ENCODE measurements at places on chromosomes 2 and 18.

DNA sequence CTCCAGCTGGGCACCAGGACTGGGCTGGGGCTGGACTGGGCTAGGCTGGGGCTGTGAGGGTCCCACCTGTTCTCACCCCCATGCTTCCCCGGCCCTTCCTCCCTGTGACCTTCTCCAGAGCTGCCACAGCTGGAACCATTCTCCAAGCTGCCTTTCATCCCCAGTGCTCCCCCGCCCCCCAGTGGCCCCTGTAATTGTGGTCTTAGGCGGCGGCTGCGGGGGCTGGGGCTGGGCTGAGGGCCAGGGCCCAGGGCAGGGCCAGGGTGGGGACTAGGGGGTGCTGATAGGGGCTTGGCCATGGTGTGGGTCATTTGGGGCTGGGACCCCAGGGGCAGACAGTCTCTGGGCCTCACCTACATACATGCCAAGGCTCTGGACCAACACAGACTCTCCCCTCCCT is 2.8 kb upstream of the WNT10A start:
- DNase-seq = no peak

DNA sequence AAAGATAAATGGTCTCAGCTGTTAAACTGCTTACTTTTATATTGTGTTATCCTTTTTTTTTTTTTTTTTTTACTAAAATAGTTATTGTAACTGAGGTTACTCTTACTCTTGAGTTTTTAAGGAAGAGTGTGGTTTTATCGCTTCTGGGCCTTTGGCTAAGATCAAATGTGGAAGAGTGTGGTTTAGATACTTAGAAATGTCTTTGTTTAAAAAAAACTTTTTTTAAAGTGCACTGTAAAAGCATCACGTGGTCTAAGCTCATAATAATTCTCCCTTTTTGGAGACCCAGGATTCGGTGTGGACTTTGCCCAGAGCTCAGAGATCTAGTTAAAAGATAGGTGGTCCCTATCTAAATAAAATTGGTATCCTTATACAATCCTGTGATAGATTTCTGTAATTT is 11.9 kb upstream of the OXER1 start:
- DNase-seq = peak; percentile 38

- DNase-seq = no peak
These were observed 75.0 kb downstream of the NRXN1 start for GRCh38 chr2:50956886-50957285.

GRCh38 chr18:43034683-43035500 is 80.6 kb downstream of the RIT2 start:
- no peak for DNase-seq

- no peak for DNase-seq
These were observed 119.9 kb upstream of the SALL3 start for GRCh38 chr18:78859686-78860085.

GRCh38 chr2:84841577-84841976 is 39.3 kb downstream of the TRABD2A start:
- DNase-seq = no peak

GRCh38 chr18:2425426-2426317 is 145.6 kb downstream of the METTL4 start:
- DNase-seq = no peak

DNA sequence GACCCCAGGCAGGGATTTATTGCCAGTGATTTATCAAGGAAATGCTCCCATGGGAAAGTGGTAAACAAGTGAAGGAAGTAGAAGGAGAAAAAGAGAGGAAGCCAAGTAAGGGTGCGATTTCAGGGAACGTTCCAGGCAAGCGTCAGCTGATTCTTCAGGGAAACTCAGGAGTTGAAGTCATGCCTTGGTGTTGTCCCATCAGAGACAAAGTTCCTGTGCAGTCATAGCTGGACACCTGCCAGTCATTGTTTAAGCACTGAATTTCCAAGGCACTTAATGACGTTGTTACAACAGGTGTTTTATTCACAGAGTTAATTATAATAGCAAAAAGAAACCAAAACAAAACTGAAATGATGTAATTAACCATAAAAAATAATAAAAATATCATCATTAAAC is 381.8 kb upstream of the CRIM1 start:
- no peak for DNase-seq

GRCh38 chr18:70457223-70457622 is 168.4 kb downstream of the SOCS6 start:
- DNase-seq = no peak

GRCh38 chr2:201007584-201007998 is 44.1 kb upstream of the ORC2 start:
- DNase-seq = no peak

DNA sequence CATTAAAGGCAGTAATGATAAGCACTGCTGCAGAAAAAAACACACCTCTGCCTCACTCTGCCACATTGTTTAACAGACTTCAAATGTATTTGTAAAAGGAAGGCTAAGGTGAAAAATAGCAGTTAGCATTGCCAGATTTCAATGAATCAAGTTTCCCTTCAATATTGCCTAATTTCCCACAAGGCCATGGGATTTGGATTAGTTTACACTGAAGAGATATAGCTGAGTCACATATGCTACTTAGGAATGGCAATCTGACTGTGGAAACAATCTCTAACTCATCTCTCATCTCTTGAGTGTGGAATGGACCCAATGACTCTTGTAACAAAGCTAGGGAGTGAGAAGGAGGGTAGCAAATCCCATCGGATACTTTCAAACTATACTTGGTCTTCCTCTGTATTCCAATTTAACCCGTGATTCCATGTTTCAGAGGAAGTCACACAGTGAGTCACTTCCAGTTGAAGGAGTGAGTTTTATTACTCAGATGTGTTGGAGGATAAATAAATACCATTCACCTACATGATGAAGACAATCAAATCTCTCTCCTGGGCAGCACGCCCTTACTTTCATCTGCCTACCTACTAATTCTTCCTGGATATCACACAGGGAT is 5.1 kb downstream of the B4GALT6 start:
- DNase-seq = no peak

DNA sequence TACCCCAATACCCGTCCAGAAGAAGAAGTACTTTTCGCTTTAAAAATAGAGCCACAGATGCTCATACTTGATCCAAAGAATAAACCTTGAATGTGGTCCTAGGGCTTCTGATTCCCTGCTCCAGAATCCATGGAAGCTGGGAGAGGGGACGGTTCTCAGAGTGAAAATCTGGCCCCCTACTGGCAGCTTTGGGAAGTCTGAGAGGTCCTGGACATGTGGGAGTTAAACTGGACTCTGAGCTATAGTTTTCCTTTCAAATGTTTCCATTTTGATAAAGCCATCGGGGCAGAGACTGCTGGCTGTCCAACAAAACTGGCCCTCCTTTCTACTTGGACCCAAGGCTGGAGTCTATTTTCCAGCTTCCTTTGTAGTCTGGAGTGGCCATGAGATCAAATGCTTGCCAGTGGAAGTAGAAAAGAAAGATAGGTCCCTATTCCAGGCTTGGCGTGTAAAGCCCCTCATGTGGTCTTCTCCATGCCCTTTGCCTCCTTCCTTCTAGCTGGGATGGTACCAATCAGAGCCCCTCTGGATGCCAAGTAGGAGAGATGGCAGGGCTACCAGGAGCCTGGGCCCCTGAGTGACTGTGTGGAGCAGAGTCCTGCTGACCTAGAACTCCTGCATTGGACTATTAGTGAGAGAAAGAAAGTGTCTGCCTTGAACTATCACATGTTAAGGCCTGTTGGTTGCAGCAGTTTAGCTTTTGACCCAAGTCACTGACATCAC is 37.7 kb upstream of the TBC1D8 start:
- DNase-seq = no peak

- DNase-seq = no peak
These were observed 46.1 kb upstream of the PTH2R start for GRCh38 chr2:208360259-208361076.

GRCh38 chr2:226020956-226021355 is 621.4 kb downstream of the NYAP2 start:
- DNase-seq = no peak

GRCh38 chr2:8149007-8149405 is 532.9 kb upstream of the ID2 start:
- DNase-seq = no peak

GRCh38 chr2:61632276-61633169 is 94.4 kb upstream of the XPO1 start:
- no peak for DNase-seq

DNA sequence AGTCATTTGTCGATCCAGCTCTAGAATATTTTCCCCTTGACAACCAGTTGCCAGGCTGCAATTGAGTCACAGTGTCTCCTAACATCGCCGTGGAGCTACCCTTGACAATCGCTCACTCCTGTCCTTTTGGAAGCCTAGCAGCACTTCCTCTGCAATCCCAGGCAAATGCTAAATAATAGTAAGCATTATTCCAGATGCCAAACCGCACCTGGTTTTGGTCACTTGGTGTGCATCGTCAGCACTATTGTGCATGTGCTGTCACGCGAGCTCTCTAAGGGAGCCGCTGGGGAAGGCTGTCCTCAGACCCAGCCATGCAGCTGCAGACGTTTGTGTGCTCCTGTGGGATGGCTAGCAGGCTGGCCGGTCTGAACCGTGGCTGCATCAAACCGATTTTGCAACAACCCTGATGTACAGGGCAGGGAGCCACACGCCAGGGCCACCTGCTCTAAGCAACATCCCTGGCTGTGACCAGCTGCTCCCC is 549.5 kb upstream of the ID2 start:
- no peak for DNase-seq

DNA sequence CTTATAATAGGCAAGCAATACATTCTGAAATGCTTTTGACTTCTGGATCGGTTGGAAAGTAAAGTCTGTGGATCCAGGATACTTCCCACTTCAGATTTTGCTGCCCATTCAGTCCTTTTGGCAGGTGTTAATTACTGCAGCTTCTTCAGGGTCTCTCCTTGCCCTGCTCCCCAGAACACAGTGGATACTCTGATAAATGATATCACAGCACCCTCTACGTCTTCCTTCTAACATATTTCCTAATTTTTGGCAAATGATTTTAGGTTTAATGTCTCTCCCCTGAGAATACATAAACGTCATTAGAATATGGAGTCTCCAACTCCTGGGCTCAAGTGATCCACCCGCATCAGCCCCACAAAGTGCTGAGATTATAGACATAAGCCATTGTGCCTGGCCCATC is 249.8 kb downstream of the NYAP2 start:
- no peak for DNase-seq

DNA sequence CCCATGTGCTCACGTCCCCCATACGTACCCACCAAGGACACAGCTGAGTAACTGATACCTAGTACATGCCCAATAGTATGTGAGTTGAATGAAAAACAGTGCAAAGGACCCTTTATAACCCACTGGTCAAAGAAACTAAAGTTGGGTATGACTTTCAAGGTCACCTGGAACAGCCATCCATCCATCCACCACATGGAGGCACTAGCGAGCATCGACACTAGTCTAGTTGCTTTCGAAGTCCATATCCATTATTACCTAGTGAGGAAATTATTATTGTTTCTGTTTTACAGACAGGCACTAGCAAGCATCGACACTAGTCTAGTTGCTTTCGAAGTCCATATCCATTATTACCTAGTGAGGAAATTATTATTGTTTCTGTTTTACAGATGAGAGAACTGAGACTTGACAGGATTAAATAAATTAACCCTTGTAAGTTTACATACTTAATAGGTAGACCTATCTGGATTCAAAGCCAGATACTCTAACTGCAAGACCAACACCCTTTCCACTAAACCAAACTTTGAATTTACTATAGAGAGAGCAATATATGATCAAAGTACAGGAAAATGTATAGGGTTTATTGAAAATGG is 233.7 kb downstream of the METTL4 start:
- peak; percentile 21 for DNase-seq

DNA sequence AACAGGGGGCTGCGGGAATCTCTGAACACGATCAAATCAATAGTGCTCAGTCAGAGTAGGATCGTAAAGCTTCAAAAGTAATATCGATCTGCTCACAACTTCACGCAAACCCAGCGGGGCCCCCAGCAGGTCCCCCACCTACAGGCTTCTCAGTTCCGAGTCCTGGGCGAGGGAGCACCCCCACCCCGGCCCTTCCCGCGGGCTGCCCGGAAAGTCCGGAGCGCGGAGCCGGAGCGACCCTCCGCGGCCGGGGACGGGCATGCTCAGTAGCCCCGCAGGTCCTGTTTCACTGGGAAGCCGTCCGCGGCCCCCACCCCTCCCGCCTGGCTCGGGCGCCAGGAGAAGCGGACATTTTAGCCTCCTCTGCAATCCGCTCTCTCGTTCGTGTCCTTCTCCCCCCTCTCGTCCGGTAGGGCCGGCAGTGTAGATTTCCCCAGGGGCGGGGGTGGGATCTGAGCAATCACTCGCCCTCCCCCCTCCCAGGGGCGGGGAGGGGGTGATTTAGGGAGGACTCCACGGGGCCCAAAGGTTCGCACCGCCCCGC is 3.3 kb upstream of the SPRED2 start:
- no peak for DNase-seq

- no peak for DNase-seq
These were observed 11.2 kb downstream of the GAREM2 start for GRCh38 chr2:26184121-26184520.

- DNase-seq = peak; percentile 80
These were observed 2.4 kb upstream of the MTA3 start for GRCh38 chr2:42566025-42566424.

- peak; percentile 28 for DNase-seq
These were observed 271.5 kb downstream of the EXOC6B start for GRCh38 chr2:72554381-72554780.

DNA sequence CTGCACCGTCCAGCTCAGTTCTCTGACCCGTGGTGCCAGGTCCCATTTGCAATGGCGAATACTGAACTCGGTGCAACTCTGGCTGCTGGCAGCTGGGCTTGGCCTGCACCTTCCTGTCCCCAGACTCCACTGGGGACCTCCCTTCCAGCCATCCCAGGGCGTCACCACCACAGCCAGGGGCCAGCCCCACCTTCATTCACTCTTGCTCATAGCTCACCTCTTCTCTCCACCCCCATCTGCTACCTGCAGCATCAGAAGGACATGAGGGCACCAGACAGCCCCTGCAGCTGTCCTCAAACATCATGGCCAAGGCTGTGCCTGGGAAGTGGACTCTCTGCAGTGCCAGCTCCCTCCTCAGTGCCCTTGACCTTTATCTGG is 16.2 kb upstream of the ALPI start:
- no peak for DNase-seq

- no peak for DNase-seq
These were observed 305.5 kb downstream of the PTPRM start for GRCh38 chr18:7872569-7872968.

DNA sequence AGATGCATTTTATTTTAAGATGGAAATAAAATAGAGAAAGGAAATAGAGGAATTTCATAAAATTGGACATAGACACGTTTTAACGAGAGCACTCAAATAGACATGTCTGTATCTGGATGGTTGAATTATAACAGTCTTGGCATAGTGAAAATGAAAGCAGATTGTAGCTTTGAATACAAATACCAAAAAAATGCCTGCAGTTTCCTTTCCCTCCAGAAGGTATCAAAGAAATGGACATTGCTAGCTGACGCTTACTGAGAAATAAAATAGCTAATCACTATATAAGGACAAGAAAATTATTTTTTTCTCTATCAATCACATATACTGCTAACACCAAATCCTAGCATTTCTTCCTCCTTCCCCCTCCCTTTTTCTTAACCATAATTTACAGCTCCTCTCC is 11.4 kb upstream of the MAPRE2 start:
- peak; percentile 57 for DNase-seq

GRCh38 chr2:70779491-70779890 is 11.0 kb downstream of the FIGLA start:
- no peak for DNase-seq

- peak; percentile 67 for DNase-seq
These were observed 285.1 kb downstream of the MTX2 start for GRCh38 chr2:176554101-176555048.

GRCh38 chr2:164913640-164914350 is 41.5 kb downstream of the SLC38A11 start:
- peak; percentile 20 for DNase-seq

GRCh38 chr2:9091811-9092210 is 88.3 kb upstream of the MBOAT2 start:
- no peak for DNase-seq

All from Jurkat, Clone E6-1 (cell line).